MCF 10A (cell line): ENCODE measurements at places on chromosomes 3 and 15. TPM values are rescaled to one million over a fixed set of nuclear protein-coding genes. Genes with fewer than 3 reads are reported as not detected.

ACKR2 gene
- total RNA-seq, result 0.42 and 0.61 TPM in 2 replicates

UBAP1L gene
- 3.0 and 3.5 TPM in 2 replicates for total RNA-seq

AGBL1 gene
- not detected in 2 replicates for total RNA-seq

GOLGA6L4 gene
- 1.9 and 2.3 TPM in 2 replicates for total RNA-seq

PLSCR2 gene
- not detected in 2 replicates for total RNA-seq

MRPL46 gene
- 15.4 and 23.2 TPM in 2 replicates for total RNA-seq

ZDHHC3 gene
- 37.7 and 40.1 TPM in 2 replicates for total RNA-seq

C3orf20 gene
- total RNA-seq, result 0.15 TPM in 1 of 2 replicates, not detected in the other

RTP3 gene
- not detected in 2 replicates for total RNA-seq

ZNF860 gene
- 11.7 and 12.5 TPM in 2 replicates for total RNA-seq

PLS1 gene
- total RNA-seq, result 7.3 and 9.3 TPM in 2 replicates

CAMP gene
- 0.72 and 2.4 TPM in 2 replicates for total RNA-seq

HGD gene
- 0.44 and 1.0 TPM in 2 replicates for total RNA-seq

ZNF662 gene
- total RNA-seq, result not detected in 2 replicates

MTFMT gene
- 14.9 and 15.9 TPM in 2 replicates for total RNA-seq

FRMD4B gene
- 39.0 and 51.9 TPM in 2 replicates for total RNA-seq

CACNA2D2 gene
- total RNA-seq, result not detected in 2 replicates

IL12A gene
- 1.3 and 1.7 TPM in 2 replicates for total RNA-seq

UBE2E2 gene
- total RNA-seq, result 64.3 and 69.4 TPM in 2 replicates

SEMA6D gene
- total RNA-seq, result 0.65 and 1.1 TPM in 2 replicates

GABRA5 gene
- total RNA-seq, result not detected in 2 replicates

SEMA5B gene
- not detected in 2 replicates for total RNA-seq

CCR9 gene
- total RNA-seq, result not detected in 2 replicates

THRB gene
- 3.8 and 4.2 TPM in 2 replicates for total RNA-seq

IDH2 gene
- 4.2 and 10.2 TPM in 2 replicates for total RNA-seq

SLC26A6 gene
- 47.4 and 63.3 TPM in 2 replicates for total RNA-seq
